ENCODE measurements at places on chromosomes 3 and 15. TPM values are rescaled to one million over a fixed set of nuclear protein-coding genes. Genes with fewer than 3 reads are reported as not detected.

GRCh38 chr3:66996696-66997095, 1.4 kb upstream of the KBTBD8 start:
- no peaks in the 10 kb centered on the region for H3K36me3 ChIP-seq
- no peak for DNase-seq
- peaks cover 7% of the 10 kb centered on the region for H3K4me1 ChIP-seq
- no peaks in the 10 kb centered on the region for H3K27me3 ChIP-seq
- no peak overlapping the region for H3K4me3 ChIP-seq
- no peak overlapping the region for H3K27ac ChIP-seq

- no peaks in the 10 kb centered on the region for H3K4me1 ChIP-seq
- no peaks in the 10 kb centered on the region for H3K27me3 ChIP-seq
- H3K36me3 ChIP-seq: no peaks in the 10 kb centered on the region
- DNase-seq: no peak
Measured at GRCh38 chr15:53114960-53115359, 324.8 kb upstream of the ONECUT1 start.

DNA sequence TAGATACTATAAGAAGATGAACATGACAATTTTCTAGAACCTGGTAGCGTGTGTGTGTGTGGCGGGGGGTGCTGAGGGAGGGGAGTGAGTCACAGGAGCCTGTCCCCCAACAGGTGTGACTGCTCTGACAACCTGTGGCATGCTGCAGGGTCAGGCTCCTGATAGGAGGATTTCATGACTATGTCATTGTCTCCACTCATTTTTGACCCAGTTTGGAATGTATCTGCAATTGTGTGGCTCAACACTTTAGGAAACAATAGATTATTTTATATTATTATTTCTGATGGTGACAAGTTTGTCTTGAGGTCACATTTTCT, 9.3 kb upstream of the VILL start:
- no peak for DNase-seq
- H3K36me3 ChIP-seq: no peaks in the 10 kb centered on the region
- H3K27ac ChIP-seq: no peak overlapping the region

DNA sequence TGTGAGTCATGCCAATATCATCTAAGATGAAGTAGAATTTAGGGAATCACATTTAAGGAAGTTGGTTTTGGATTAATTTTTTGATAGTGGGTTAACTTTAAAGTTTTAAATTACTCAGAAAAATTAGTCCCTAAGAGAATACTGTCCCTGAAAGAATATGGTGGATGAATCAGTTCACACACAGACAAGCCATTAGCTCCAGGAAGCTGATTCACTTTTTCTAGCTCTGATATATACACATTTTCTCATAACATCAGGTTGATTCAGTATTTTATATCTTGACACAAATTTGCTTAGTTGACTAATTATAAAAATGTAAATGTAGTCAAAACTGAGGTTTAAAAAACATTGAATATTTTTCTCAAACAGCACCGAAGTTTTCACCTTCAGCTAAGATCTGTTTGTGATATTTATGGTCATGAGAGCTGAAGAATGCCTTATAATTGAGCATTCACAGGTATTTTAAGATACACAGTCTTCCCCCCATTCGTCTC, 55.1 kb downstream of the MYH15 start:
- H3K4me3 ChIP-seq: no peak overlapping the region
- H3K27me3 ChIP-seq: peaks cover 4% of the 10 kb centered on the region
- DNase-seq: no peak

GRCh38 chr15:60215225-60215963, 182.4 kb downstream of the ANXA2 start:
- no peak overlapping the region for H3K27ac ChIP-seq
- no peak overlapping the region for H3K4me3 ChIP-seq
- H3K36me3 ChIP-seq: no peaks in the 10 kb centered on the region
- DNase-seq: no peak
- H3K27me3 ChIP-seq: no peaks in the 10 kb centered on the region
- no peaks in the 10 kb centered on the region for H3K4me1 ChIP-seq

DNA sequence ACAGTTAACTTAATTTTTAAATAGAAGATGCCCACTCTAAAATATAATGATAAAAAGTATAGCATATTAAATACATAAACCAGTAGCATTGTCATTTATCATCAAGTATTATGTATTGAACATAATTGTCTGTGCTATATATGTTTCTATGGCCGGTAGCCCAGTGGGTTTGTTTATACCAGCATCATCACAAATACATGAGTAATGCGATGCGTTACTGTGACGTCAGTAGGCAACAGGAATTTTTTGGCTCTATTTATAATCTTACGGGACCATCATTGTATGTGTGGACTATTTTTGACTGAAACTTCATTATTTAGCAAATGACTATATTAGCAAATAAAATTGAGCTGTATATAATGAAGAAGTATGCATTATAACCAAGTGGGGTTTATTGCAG, 82.1 kb downstream of the FLNB start:
- no peak overlapping the region for H3K27ac ChIP-seq
- peaks cover 6% of the 10 kb centered on the region for H3K36me3 ChIP-seq
- no peak for DNase-seq
- no peaks in the 10 kb centered on the region for H3K4me1 ChIP-seq
- H3K4me3 ChIP-seq: no peak overlapping the region

DNA sequence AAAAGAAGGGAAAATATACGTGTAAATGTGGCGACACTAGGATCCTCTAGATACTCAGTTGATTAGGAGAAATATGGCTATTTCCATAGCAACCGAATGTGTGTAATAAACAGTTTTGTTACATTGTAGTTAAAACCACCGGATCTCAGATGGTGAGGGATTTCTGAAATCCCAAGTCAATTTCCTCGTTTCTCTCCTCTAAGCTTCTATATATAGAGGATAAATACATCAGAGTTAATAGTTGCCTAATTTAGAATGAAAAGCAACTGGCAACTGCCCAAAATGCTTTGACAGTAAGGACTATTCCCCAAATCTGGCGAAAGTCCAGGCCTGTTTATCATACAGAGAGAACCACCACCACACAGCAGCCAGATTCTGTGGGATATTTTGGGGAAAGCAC, 112.6 kb downstream of the GABRB3 start:
- H3K4me1 ChIP-seq: no peaks in the 10 kb centered on the region
- no peak overlapping the region for H3K27ac ChIP-seq
- H3K4me3 ChIP-seq: no peak overlapping the region

DNA sequence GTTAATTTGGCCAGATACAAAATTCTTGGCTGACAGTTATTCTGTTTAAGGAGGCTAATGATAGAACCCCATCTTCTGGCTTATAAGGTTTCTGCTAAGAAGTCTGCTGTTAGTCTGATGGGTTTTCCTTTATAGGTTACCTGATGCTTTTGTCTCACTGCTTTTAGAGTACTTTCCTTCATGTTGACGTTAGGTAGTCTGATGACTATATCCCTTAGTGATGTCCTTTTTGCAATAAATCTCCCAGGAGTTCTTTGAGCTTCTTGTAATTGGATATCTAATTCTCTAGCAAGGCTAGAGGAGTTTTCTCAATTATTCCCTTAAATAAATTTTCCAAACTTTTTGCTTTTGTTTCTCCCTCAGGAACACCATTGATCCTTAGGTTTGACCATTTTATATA, 114.1 kb upstream of the CDIN1 start:
- no peak overlapping the region for H3K27ac ChIP-seq
- DNase-seq: no peak
- H3K4me3 ChIP-seq: no peak overlapping the region
- H3K27me3 ChIP-seq: no peaks in the 10 kb centered on the region
- H3K4me1 ChIP-seq: no peaks in the 10 kb centered on the region
- no peaks in the 10 kb centered on the region for H3K36me3 ChIP-seq

DNA sequence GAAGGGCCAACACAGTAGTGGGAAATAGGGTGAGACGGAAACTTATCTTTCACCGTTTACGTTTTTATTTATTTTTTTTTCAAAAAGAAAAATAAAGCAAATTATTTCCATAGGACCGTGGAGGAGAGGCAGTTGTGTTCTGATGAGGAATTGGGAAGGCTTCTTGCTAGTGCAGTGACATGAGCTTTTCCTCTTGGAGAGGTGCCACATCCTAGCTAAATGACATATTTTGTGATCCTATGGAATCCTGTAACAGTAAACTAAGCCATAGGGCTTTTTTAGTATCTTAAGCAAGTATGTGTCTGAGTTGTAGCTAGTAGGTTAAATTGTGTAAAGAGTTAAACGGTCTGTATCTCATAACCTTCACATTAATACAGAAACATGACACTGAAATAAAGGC, 609.9 kb downstream of the RBMS3 start:
- no peaks in the 10 kb centered on the region for H3K27me3 ChIP-seq
- no peaks in the 10 kb centered on the region for H3K4me1 ChIP-seq
- H3K36me3 ChIP-seq: no peaks in the 10 kb centered on the region
- no peak for DNase-seq
- H3K4me3 ChIP-seq: no peak overlapping the region

SMCO1 gene
- not detected for total RNA-seq
